ELF-1 (cell line): ENCODE measurements at places on chromosomes 6 and 20.

DNA sequence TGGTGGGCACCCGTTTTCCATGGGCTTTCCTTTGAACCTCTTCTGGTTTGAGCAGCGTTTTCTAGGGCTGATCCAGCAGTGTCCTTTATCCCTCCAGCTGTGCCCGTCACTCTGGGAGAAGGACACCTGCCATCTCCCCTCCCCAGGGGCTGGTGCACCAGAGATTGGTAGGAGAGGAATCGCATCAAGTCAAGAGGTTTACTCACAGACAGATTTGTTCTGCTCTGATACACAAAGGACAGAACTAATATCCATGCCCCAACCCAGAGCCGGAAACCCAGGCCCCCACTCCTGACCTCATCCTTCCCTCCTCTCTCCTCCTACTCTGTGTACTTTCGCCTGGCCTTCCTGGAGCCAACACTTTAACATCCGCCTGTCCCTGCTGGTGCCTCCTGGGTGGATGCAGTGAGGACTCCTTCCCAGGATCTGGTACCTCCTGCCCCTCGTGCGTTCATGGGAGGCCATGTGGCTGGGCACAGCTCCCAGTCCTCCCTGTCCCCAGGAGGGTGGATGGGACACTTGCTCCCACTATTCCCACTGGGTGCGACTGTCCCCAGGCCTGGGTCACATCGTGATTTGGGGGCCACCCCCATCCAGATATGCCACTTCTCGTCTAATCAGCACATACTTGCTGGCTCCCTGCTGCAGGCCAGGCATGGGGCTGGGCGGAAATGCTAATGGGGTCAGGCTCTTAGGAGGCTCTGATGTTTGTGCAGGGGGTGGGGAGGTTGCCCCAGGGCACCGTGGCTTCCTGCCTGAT, 286.3 kb downstream of the CDH4 start:
- DNase-seq: no peak

DNA sequence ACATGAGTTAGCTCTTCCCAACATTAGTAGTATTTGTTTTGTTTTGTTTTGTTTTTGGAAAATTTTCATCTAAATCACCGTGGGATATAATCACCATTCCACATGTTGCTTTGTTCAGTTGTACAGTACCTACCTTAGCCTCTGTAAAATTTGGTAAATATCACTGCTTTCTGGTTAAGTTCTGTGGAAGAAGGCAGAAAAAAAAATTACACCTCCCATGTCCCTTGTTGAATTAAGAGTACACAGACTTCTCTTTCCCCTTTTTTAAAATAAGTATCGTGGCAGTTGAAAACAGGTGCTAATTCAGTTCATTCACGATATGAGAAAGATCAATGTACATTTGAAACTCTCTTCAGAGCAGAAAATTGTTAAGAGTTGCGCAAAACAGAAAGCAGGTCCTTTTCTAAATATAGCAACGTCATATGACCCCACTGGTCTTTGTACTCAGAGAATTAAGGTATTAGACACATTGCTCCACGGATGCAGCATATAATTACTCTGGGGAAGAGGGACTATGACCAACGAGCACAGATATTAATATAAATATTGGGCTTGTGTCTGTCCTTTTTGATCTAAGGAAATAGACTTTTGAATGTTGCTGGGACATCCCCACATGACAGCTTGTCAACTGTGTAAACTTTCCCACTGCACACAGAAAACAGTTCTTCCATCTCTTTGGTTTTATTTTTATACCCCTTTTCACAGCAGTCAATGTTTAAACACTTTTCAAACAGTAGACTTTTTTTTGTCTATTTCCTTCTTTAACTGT, 58.6 kb upstream of the ZNF217 start:
- DNase-seq: no peak

DNA sequence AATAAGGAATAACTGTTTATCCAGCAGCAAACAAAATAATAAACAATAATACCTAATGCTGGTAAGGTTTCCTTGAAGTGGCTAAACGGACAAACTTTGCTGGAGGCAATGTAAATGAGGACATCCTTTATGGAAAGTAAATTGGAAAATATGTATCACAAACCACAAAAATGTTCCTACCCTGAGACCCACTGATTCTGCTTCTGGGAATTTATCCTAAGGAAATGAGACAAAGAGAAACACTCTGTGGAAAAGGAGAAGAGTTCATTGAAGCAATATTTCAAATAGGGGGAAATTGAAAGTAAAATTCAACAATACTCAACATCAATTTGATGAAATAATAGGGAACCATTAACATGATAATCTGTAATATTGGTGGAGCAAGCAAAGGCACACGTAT, 37.9 kb downstream of the MAFB start:
- no peak for DNase-seq

DNA sequence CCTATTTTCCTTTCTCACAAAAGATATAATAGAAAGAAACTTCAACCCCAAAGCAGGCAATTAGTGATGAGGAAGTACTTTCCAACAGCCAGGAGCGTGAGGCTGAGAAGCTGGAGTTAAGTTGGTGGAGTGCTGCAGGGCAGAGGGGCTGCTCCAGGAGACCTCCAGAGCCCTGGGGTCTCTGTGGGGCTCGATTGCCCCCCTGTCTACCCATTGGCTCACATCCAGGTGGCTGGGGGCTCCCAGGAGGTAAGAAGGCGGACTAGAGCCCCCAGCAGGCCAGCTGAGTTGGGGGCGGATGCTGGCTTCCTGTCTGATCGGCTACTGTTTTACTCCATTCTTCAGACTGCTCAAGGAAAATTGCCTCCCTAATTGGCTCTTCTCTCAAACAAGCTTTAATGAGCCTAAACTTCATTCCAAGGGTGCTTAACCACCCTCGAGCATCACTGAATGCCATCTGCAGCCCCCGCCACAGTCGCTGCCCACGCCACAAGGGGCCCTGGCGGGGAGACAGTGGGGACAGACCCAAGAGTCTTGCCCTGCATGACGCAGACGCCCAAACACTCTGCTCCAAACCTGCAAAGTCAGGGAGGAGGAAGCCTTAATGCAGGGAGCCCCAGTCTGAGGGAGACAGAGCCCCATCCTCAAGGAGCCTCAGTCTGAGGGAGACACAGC, 78.6 kb downstream of the MDGA1 start:
- no peak for DNase-seq

GRCh38 chr20:9068233-9068801, 570 bp upstream of the PLCB4 start:
- DNase-seq: peak; percentile 48

DNA sequence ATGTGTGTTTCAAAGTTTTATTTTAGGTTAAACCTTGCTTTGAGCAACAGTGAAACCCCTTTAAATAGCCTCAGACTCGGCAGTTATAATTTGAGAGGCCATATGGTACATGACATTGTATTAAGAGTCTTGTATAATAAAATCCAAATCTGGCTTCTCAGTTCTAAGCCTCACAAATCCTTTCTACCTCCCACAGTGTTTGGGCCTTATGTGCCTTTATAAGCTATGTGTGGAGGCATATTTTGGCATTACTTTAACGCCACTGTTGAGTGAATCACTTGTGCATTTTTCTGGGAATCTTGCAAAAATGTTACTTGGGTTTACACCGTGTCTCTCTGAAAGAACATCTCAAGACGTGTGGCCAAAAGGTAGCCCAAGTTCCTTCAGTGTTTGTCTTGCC, 152.4 kb downstream of the COL9A1 start:
- DNase-seq: no peak

DNA sequence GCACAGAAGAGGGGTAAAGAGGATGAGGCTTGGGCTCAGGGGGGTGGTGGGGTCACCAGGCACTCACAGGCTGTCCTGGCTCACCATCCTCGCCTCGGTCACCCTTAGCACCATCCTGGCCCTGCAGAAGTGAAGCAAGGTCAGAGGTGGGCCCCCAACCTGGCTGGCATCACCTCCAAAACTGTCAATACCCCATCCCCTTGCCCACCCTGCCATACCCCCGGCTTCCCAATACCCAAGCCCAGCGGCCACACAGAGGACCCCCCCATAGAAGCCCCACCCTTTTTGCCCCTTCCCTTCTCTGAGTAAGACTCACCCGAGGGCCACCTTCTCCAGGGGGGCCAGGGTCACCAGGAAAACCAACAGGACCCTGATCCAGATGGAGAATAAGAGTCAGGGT, 23.6 kb downstream of the COL11A2 start:
- DNase-seq: no peak
